NCI-H1092 treated with DMSO at 0.1 percent for 48 hours (cell line): ENCODE measurements at places on chromosomes 1 and 21.

GRCh38 chr1:200676829-200677228 lies 7.1 kb upstream of the DDX59 start:
- no peak for DNase-seq

DNA sequence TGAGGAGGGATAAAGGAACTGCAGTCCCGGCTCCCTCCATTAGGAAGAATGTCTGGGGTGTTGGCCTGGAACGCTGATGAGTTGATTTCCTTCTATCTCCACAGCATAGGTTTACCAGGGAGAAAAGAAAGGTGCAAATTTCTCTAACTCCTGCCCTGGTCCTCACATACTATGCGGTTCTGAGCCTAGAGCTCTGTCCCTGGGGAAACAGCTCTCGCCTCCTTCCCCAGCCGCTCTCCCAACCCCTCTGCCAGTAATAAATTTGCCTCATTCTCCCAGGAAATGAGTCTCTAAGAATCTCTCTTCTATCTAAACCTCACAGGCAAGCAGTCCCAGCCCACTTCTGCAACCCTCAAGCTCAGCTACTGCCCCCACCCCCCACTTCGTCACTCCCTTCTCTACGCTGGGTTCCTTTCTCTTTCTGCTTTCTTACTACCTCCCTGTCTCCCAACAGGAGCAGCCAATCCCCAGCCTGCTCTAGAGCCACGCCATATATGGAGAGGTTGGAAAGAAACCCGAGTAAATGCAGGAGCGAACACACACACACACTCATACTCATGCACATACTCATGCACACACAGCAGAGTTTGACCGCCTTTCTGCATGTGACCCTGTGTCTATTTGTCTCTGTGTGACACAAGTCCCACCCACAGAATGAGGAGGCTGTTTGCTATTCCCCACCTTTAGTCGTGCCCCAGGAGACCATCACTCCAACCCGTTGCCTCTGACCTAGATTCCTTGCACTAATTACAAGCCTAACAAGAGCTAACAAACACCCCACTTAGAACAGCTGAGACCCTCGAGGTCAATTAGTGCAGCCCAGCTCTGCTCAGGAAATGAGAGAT lies 13.4 kb downstream of the PLEKHO1 start:
- DNase-seq: peak; percentile 83

DNA sequence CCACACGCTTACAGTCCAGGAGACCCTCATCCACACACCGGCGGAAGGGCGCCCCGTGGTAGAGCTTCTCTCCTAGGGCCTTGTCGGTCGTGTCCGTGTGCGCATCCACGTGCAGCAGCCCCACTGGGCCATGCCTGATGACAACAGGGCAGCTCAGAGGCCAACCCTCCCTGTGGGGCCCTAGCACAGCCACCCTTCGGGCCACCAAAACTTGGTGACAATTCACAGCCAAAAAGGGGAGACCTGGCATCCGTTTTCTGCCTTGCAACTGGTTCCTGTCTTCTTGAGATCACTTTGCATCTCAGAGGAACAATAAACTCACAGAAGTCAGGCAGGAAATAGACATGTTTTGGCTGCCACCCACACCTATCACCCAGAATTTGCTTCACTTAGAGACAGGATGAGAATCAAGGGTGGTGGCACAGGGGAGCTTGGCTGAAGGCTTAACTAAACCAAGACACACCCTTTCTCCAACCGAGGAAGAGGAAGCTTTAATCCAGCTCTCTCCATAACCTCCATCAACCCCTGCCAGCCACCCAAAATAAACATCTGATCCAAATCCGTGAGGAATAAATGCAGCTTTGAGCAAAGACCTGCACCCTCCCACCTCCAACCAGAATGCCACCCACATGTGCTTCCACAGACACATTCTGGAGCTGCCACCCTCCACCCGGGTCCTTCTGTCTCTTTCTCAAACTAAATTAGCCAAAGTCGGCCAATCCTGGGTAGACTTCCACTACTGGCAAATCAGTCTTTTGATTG lies 5.7 kb downstream of the AGMAT start:
- DNase-seq: no peak

GRCh38 chr1:235984041-235984825 lies 80.7 kb downstream of the NID1 start:
- DNase-seq: no peak

- no peak for DNase-seq
Measured at GRCh38 chr21:14842601-14843000, 222.2 kb downstream of the NRIP1 start.

- DNase-seq: no peak
Measured at GRCh38 chr21:45962531-45963231, 18.9 kb upstream of the COL6A1 start.

DNA sequence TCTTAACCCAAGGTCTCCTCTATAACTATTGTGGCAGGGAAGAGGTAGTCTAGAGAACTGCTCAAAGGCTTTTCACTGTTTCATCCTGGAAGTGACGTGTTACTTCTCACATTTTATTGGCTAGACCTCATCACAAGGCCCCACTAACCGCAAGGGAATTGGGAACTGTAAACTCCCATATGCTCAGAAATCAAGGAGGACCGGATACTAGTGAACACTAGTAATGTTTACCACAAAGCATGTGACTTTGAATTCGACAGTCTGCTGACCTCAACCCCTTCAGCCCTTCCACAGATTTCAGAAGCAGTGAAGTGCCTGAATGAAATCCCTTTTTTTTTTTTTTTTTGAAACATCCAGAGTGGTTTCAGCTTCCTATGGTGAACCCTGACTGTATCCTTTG lies 3.4 kb upstream of the EEIG2 start:
- no peak for DNase-seq

- no peak for DNase-seq
Measured at GRCh38 chr1:165254376-165254775, 102.1 kb downstream of the LMX1A start.

- DNase-seq: no peak
Measured at GRCh38 chr21:14620152-14620551, 74.0 kb upstream of the SAMSN1 start.

DNA sequence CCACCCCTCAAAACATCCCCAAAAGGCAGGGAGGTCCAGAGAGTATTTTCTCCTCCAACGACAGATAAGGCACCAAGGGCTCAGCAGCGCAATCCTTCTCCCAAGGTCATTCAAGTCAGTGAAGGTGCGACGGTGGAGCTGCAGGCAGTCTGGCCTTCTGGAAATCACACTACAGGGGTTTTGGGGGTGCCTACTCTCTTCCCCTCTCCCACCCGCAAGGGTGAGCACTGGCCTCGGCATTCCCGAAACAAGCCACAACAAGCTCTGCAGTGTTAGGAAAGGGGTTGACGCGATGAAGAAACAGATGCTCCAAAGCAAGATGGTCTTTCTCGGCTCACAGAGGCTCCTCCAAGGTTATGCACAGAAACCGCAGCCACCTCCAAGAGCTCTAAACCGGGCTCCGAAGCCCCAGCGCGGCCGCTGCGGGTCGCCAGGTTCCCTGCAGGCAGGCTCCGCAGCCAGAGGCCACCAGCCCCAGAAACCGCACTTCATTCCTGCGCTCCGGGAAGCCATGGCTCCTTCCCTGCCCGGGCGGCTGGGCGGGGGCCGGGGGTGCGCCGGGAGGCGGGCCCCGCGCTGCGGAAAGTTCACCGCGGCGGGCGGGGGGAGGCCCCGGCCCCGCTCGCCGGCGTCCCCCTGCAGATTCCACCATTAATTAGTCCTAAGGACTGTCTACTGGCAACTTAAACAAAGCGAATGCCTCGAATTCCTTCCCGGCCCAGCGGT lies 1.1 kb downstream of the LUZP1 start:
- DNase-seq: no peak

GRCh38 chr1:157734321-157734720 lies 33.8 kb upstream of the FCRL3 start:
- no peak for DNase-seq

GRCh38 chr1:173210283-173210682 lies 3.2 kb upstream of the TNFSF4 start:
- no peak for DNase-seq

DNA sequence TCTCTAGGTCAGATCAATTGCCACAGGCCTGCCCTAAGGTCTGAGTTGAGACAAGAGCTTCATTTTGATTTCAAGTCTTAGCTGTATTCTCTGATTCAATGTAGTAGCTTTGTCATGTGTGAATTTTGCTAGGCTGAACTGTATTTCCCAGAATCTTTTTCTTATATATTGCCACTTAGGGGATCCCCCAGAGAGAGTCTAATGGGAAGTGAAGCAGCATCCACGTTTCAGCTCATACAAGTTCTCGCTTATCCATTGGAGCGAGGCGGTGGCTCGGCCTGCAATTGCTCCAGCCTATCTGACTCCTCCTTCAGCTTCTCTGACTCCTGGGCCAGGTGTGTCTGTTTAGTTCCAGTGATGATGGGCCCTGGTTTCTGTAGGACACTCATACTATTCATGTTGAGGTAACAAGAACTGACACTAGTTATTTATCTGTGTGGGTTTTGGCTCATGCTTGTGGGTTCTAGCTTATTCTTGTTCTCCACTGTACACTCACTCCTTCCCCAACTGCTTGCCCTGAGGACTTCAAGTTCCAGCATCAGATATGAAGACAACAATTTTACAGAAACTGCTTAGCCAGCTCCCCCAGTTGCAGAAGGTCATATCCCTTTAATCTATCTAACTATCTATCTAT lies 48.2 kb downstream of the TBX19 start:
- DNase-seq: no peak

- DNase-seq: no peak
Measured at GRCh38 chr1:33384040-33384812, 46.7 kb downstream of the PHC2 start.

DNA sequence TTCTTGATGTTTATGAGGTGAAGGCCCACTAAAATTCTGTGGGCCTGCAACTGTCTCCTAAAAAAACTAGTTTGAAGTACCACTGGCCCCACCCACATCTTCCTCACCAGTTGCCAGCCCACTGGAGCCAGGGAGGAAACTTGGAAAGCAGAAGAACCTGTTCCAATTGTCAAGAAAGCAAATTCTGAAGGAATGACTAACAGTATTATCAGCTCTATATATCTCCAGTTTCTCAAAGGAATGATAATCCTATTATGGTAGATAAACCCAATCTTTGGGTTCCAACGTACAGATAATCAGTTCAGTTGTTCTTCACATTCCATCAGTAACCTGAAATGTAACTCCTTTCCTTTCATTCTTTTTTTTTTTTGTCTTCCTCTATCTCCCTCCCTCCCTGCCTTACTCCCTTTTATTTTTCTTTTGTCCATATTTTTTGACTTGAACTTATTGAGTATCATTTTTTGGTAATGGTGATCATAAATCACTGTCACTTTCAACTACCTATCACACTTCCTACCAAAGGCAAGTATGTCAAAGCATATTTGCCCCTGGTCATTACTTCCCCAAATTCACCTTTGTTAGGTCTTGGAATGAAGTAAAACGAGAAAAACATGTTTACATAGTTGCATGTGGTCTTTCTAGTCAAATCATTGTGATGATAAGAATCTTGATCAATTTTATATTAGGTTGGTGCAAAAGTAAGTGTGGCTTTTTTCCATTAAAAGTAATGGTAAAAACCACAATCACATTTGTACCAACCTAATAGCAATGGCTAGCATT lies 943.4 kb downstream of the TTLL7 start:
- no peak for DNase-seq

DNA sequence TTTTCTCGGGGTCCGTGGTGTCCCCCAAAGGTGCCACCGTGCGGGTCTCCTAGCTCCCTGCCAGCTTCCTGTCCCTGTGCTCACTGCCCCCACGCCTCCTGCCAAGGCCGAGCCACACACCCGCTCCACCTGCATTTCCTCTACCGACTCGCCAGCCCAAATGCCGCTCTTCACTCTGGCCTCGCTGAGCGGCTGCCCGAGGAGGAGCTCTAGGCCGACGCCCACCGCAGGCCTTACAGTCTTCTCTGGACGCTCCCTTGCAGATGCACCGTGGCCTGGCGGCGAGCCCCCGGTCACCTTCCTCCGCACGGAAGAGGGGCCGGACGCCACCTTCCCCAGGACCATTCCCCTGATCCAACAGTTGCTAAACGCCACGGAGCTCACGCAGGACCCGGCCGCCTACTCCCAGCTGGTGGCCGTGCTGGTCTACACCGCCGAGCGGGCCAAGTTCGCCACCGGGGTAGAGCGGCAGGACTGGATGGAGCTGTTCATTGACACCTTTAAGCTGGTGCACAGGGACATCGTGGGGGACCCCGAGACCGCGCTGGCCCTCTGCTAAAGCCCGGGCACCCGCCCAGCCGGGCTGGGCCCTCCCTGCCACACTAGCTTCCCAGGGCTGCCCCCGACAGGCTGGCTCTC lies 26.3 kb downstream of the FTCD start:
- DNase-seq: no peak

DNA sequence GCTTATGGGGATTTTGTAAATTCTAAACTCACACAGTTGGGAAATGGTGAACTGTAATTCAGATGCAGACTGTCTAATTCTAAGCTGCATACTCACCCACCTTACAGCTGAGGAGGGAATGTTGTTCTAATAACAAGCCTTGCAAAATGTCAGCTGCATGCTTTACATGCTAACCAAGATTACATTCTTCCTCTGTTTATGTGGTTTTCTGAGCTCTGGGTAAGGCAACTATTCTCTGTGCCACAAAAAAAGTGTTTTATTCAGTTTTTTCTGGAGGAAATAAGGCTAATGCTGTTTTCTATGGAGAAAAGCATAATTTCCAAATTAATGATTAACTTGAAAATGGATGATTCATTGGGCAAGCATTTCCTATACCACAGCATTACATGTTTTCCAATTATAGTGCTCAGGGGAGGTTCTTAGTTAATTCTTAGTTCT lies 64.9 kb downstream of the RGS13 start:
- DNase-seq: no peak

GRCh38 chr21:46295996-46296752 lies 10.0 kb downstream of the YBEY start:
- peak; percentile 89 for DNase-seq

- no peak for DNase-seq
Measured at GRCh38 chr1:26951821-26952497, 8.3 kb downstream of the KDF1 start.

DNA sequence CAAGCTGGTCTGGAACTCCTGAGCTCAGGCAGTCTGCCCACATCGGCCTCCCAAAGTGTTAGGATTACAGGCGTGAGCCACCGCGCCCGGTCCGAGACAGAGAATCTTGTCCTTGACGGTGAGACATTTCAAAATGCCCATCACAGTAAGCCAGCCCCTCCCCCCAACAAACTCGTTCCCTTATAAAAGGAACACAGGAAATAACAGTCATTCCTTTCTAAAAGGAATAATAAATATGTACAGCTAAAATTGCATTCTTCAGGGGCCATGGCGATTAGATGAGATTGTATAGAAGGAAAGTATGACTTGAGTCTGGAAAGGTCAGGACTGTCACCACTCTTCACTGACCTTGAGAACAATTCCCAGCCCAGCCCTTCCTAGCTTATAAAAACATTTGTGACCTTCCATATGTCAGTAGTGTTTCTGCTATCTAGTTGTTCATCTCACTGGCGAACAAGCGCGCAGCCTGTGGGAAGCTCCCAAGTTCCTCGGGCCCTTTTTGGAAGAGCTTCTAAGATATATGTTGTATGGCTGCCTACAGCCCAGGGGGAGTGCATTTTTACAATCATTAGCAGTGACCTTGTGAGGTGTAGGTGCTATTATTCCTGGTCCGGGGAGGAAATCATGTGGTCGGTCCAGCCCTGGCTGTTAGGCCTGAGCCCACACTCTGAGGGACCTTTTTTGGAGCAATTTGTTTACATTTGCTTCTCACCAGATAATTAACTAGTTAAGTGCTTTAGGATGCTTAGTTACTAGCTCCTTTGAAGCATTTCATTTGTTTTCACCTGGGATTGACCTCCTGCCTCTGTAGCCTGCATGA lies 8.7 kb downstream of the SZRD1 start:
- DNase-seq: no peak
